Prostate gland (tissue), 2 donors: ENCODE measurements at places on chromosomes 11 and 22.

- no peak for DNase-seq
These were observed 48.0 kb downstream of the IGF2 start for GRCh38 chr11:2091112-2091746.

DNA sequence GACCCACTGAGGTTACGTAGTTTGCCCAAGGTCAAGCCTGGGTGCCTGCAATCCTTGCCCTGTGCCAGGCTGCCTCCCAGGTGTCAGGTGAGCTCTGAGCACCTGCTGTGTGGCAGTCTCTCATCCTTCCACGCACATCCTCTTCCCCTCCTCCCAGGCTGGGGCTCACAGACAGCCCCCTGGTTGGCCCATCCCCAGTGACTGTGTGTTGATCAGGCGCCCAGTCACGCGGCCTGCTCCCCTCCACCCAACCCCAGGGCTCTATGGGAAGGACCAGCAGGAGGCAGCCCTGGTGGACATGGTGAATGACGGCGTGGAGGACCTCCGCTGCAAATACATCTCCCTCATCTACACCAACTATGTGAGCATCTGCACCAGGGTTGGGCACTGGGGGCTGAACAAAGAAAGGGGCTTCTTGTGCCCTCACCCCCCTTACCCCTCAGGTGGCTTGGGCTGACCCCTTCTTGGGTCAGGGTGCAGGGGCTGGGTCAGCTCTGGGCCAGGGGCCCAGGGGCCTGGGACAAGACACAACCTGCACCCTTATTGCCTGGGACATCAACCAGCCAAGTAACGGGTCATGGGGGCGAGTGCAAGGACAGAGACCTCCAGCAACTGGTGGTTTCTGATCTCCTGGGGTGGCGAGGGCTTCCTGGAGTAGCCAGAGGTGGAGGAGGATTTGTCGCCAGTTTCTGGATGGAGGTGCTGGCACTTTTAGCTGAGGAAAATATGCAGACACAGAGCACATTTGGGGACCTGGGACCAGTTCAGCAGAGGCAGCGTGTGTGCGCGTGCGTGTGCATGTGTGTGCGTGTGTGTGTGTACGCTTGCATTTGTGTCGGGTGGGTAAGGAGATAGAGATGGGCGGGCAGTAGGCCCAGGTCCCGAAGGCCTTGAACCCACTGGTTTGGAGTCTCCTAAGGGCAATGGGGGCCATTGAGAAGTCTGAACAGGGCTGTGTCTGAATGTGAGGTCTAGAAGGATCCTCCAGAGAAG, 1.6 kb downstream of the GSTP1 start:
- no peak for DNase-seq

- no peak for DNase-seq
These were observed 207.5 kb downstream of the MN1 start for GRCh38 chr22:27594020-27594419.

GRCh38 chr11:129652835-129653234, 162.8 kb upstream of the TMEM45B start:
- no peak for DNase-seq

- DNase-seq, result no peak
These were observed 157.0 kb downstream of the MN1 start for GRCh38 chr22:27644566-27644965.

DNA sequence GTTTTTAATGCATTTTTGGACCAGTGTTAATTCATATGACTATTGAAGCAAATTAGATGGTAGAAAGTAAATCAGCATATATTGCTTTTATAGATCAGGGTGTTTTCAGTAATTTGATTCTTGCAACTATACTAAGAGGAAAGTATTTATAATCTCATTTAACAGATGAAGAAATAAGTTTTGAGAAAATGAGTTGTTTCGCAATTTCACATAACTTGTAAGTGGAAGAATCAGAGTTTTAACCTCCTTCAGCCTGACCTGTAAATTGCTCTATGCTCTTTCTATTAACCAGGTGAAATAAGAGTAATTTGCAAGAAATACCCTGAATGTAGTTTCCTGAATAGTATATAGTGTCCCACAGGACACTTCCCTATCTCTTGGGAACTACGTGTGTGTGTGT, 1106.8 kb upstream of the RAG2 start:
- DNase-seq, result no peak

DNA sequence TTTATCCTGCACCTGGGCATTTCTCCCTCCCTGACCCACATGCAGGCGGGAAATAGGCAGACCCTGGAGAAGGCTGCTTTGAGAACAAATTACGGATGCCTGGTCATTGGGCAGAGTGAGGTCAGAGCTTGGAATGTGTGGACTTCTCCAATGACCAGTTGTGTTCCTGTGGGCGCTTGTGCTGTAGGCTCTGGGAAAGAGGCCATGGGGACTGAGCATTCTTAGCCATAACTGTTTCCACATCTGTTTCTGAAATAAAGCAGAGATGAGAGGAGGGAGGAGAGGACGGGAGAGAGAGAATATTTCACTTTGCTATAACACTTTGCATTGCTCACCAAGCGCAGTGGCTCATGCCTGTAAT, 11.2 kb upstream of the TMEM184B start:
- no peak for DNase-seq

DNA sequence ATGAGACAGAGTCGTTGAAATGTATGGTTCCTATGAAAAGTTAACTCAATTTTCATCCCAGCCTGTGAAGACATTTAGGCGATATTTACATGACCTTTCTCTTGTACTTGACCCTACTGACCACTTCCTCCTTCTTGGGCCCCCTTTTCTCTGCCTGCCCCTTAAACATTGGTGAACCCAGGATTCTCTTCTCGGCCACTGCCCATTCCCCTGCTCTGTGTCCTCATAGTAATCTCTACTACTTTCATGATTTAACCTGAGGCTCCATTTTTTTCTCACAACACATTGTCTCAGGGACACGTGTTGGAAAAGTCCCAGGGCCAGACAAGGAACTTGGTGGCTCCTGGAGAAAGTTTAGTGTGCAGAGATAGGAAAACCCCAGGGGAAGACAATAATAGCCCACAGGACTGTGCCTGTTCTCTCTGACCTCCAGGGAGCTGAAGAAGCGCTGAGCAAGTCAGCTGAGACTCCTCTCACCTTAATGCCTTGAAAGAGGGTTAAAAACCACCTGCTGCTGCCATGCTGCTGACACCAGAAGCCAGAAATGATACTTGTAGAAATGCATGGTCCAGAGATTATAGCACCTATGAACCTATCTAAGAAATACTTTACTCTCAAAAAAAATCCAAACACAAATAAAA, 42.5 kb upstream of the SPATA19 start:
- no peak for DNase-seq

- DNase-seq, result no peak
These were observed 57.8 kb downstream of the PISD start for GRCh38 chr22:31604137-31604705.

DNA sequence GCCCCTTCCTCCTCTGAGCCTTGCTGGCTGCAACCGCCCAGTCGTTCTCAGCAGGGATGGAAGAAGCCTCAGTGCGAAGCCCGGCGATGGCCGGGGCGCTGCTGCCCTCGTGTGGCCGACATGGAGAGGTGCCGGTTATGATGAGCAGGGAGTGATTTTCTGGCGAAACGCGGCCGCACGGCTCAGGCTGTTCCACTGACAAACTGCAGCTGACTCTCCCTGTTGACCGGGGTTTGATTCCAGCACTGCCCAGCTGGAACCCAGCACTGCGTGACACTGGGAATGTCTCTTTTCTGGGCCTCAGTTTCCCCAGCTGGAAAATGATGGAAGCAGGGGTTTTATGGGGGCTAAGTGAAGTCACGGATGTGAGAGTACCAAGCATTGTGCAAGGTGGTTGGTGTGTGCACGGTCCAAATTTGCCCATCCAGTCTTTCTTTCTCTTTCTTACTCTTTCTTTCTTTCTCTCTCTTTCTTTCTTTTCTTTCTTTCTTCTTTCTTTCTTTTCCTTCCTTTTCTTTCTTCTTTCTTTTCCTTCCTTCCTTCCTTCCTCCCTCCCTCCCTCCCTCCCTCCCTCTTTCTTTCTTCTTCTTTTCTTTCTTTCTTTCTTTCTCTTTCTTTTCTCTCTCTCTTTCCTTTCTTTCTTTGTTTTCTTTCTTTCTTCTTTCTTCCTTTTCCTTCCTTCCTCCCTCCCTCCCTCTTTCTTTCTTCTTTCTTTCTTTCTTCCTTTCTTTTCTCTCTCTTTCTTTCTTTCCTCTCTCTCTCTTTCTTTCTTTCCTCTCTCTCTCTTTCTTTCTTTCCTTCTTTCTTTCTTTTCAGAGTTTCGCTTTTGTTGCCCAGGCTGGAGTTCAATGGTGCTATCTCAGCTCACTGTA, 25.8 kb upstream of the MPPED1 start:
- DNase-seq, result peak; percentile 66

DNA sequence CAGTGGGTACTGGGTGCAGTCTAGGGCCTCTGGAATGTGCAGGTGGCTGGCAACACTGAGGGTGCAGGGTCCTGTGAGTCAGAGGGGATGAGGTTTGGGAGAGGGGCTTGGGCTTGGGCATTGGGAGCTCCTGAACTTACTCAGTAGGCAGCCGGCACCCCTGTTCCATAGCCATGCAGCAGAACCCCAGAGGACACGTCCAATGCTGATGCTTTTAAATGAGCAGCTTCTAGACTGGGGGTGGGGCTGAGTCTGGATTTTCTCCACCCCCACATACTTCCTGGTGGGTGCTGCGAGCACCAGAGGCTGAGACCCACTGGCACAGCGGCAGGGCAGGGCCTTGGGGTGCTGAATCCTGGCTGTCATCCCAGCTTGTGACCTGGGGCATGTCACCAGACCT, 71.4 kb downstream of the ARHGAP8 start:
- DNase-seq, result no peak

GRCh38 chr11:16204261-16204660, 152.1 kb downstream of the SOX6 start:
- no peak for DNase-seq

DNA sequence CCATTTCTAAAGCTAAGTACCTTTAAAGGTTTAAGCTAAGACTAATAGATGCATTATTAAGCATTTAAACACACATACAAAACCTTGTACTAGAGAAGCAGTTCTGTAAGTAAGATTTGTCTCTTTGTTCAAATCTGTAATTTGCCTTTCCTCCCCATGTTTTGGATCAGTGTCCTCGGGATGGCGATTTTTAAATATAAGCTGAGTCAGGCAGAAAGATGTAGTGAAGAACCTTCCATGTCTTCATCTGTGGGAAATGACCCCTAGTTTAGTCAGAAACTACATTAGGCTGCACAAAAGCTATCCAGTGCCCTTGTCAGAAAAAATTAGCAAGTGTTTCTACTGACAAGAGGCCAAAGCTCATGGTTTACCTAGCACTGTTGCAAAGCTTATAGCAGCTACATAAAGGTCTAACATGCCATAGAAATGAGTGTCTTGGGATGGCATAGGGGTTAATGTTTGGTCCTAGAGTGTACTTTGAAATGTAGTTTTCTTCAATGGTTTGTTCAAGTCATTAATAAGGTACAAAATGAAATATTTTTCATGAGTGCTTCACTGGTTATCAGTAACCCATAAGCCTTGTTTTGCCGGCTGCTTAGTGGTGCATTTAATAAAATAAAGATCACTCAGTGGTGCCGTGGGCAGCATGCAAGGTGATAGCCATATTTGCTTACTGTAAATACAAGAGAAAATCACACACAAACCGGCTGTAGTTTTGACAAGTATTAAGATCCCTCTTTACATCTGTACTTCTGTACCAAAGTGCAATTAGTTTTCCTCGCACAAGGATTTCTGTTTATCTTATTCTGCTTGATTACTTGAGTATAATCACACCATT, 139.8 kb downstream of the ELP4 start:
- no peak for DNase-seq

GRCh38 chr22:37968452-37969251, 15.2 kb downstream of the POLR2F start:
- DNase-seq, result no peak
